ENCODE measurements at places on chromosomes 12 and 14. TPM values are rescaled to one million over a fixed set of nuclear protein-coding genes. Genes with fewer than 3 reads are reported as not detected.

Gene KCNMB4
- total RNA-seq, result 6.6 TPM

Gene PLEKHG3
- total RNA-seq, result 23.7 TPM

Gene B4GALNT3
- total RNA-seq, result under 0.01 TPM

Gene TC2N
- 22.2 TPM for total RNA-seq

Gene SERPINA9
- total RNA-seq, result not detected

GRCh38 chr12:116540622-116541152, 18.5 kb upstream of the MAP1LC3B2 start:
- no peak for DNase-seq

GRCh38 chr12:40286583-40286982, 61.8 kb downstream of the LRRK2 start:
- no peak for DNase-seq

GRCh38 chr14:100384819-100385813, 62.0 kb downstream of the SLC25A47 start:
- no peak for DNase-seq

DNA sequence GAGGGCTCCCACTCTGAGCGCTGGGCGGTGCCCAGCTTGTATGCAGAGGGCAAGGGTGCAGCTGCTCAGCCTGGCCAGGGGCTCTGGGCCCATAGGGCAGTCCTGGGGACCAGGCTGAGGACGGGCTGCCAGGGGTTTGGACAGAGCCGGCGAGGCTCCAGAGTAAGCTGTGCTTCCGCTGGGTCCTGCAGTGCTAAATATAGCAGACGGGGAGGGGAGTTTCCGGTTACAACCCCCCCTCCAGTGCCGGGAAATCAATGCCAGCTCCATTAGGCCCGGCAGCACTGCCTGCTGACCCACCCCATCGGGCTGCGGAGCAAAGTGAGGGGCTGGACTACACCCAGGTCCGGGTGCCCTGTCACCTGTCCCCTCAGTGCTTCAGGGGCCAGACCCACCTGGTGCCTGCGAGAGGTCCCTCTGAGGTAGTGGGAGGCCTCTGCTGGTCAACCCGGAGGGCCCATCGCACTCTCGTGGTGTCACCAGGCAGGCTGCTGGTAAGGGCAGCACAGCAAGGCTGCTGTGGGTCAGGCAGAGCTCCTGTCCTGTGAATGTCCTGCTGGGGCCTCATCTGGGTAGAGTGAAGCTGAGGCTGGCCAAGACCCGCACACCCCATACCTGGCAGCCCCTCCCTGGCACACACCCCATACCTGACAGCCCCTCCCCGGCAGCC, 2.6 kb upstream of the JAG2 start:
- DNase-seq, result no peak

- DNase-seq, result peak; percentile 55
These were observed 13.9 kb upstream of the PRICKLE1 start for GRCh38 chr12:42603246-42603990.

DNA sequence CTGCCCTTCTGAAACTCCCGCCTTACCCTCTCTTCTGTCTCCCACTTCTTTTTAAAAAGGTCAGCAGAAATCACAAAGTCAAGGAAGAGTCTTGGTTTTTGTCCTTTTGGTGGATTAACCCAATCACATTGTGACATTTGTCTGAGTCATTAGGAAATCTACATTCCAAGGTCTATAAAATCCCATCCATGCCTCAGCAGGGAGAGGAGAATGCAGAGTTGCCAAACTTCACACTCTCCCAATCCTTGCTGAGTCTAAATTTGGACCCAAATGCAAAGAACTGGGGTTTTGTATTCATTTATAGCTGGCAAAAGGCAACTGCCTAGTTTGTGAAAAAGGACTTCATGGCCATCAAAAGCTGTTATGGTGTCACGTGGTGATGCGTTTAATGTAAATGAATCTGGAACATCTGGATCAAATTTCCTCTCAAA, 67.9 kb downstream of the TMEM30B start:
- DNase-seq, result no peak

GRCh38 chr12:109606320-109607028, 32.9 kb downstream of the MVK start:
- DNase-seq, result no peak

DNA sequence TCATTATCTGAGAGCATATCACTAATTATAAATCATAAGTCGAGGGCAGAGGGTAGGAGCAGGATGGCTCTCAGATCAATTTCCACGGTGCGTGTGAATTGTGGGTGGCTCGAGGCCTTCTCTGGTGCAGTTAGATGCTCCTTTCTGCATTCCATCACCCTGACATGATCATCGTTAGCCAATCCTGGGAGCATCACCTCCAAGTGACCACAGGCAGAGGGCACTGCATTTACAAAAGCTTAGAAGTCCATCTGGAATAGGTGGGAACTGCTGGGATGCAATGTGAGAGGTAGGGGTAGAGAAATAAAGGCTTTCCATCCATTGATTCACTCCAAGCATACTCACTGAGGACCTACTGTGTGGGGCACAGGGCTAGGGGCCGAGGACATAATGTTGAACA, 538.2 kb upstream of the TBX3 start:
- DNase-seq, result no peak

DNA sequence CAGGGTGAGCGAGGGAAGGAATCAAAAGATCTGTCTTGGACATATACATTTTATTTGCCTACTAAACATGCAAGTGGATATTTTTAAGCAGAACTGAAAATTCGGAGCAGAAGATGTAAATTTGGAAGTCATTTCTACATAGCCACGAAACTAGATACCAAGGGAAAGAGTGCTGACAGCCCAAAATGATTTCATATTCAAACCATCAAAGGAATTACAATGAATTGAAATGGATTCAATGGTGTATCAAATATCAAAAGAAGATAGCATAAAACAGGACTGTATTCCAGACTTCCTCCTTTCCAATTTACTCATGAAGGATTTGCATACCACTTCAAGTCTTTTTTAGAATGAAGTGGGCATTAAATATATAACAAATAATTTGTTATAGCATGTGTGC, 313.5 kb upstream of the KITLG start:
- no peak for DNase-seq

DNA sequence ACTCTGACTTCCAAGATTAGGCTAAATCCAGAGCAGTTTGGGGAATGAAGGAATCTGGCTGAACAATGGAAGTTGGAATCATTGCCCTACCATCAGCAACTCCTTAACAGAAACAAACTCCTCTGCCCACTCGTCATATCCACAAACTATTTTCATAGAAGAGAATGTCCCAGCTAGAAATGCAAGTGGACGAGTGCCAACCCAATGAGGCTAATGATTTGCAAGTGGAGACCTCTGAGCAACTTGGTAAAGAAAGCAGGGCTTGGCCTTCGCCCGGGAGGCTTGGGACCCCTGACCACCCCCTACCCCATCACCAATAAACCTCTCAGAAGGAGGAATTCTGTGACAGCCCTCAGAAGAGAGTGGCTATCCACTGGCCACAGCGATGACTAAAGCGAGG, 40.0 kb upstream of the DDX11 start:
- DNase-seq, result peak; percentile 88

GRCh38 chr12:124508381-124509079, 58.9 kb downstream of the NCOR2 start:
- DNase-seq, result no peak

DNA sequence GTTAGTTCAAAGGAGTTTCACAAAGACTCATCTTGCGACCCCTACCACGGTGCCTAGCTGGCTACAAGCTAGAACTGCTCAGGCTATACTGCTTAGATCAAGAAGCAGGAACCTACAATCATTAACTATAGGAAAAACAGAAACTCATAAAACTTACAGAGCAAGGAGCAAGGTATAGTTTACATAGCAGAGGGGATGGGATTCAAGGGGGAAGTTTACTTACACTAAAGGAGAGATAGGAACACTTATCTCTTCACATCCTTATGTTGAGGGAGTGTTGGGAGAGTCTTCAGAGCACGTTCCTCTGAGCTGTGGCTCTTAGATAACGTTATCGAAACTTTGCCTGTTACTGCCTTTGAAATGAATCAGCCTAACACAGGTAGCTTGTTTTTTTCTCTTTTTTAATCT, 58.1 kb downstream of the FSCB start:
- DNase-seq, result no peak

DNA sequence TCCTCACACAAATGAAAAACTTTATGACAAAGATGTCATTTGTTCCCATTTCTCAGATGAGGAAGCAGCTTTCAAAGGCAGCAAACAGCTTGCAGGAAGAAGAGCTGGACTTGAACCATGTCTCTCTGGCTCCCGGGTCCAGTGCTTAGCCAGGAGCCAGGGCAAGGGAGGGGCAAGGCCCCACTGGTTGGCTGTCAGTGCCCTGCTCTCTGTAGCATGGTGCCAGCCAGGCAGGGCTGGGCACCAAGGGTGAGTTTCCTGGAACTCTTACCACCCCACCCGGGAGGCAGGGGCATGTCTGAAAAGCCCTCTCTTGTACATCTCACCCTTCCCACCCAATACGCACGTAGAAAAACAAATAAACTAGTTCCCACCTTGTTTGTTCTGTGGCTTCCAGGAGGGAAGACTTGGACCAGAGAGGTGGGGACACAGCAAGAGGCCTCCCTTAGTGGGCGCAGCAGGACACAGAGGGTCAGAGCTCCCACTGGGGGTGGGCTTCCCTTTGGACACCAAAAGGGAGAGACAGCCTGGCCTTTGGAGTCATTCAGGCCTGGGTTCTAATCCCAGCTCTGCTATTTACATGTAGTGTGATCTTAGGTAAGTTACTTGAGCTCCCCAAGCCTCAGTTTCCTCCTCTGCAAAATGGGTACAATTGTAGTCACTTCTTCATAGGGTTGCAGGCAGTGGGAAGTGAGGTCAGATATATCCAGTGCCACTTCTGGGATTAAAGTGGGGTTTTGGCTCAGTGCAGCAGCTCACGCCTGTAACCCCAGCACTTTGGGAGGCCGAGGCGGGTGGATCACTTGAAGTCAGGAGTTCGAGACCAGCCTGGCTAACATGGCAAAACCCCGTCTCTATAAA, 17.2 kb downstream of the TRPV4 start:
- DNase-seq, result no peak

- no peak for DNase-seq
These were observed 40.5 kb downstream of the DMAC2L start for GRCh38 chr14:50352584-50352983.

DNA sequence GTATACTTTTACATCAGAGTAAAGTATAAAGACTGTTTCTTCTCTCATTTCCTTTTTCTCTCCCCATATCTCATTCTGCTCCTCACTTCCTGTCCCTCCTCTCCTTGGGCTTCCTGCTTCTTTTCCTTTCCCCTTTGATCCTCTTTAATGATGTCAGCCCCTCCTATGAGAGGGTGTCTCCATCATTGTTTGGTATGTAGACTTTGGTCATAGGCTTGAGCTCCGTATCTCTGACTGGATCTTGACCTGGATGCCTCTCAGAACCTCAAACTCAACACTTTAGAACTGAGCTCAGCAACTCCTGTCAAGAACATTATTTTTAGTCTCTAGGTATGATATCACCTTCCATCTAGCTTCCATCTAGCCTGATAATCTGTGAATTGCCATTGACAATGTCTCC, 50.3 kb downstream of the AKAP6 start:
- DNase-seq, result no peak

DNA sequence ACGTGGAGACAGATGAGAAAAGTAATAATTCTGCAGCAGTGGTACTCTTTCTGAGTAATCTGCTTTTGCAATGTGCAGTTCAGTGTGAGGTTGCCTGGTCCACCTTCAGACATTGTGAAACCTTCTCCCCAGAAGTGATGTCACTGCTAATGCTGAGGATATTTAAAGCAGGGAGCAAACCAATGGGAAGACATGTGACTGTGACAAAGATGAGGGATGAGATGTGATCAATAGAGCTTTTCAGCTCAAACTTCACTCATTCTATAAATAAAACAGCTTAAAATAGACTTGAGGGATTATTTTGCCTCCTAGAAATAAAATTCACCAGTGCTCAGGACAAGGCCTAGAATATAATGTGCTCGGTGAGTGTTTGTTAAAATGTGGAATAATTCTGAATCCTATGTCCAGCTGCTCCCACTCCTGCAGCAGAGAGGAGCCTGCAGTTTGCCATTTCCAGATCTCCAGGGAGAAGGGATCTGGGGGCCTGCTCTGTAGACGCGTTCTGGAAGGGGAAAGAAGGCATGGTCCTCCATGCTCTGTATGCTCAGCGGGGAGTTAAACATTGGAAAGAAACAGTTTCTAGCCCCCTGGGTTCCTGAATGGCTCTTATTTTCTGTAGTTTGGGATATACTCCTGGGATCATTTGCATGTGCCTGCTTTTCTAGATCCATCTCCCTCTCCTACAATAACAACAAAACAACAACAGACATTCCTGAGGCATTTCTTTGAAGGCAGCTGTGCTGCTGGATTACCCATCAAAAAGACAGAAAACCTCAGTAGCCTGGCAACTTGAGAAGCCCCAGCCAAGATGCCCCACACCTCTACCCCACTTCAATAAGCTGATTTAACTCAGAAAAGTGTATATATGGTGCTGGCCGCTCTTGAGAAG, 8.9 kb downstream of the SLC7A8 start:
- DNase-seq, result no peak

DNA sequence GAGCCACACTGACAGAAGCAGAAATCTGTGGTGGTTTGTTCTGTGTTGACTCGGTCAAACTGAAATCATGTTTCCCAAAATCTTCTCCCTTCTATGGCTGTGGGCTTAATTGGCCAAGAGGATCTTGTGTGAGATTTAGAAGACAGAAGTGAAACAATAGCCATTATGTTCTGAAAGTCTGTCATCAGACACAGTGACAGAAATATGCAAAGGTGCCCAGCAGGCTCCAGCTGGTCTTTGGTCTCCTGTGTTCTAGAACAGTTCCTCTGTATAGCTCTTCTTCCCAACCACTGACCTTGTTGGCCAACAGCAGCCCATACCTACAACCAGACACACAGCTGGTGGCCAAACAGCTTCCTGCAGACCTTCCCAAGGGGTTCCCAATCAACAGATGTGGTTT, 25.0 kb upstream of the COCH start:
- no peak for DNase-seq

GRCh38 chr14:86646125-86646524, 1116.2 kb downstream of the FLRT2 start:
- DNase-seq, result no peak

DNA sequence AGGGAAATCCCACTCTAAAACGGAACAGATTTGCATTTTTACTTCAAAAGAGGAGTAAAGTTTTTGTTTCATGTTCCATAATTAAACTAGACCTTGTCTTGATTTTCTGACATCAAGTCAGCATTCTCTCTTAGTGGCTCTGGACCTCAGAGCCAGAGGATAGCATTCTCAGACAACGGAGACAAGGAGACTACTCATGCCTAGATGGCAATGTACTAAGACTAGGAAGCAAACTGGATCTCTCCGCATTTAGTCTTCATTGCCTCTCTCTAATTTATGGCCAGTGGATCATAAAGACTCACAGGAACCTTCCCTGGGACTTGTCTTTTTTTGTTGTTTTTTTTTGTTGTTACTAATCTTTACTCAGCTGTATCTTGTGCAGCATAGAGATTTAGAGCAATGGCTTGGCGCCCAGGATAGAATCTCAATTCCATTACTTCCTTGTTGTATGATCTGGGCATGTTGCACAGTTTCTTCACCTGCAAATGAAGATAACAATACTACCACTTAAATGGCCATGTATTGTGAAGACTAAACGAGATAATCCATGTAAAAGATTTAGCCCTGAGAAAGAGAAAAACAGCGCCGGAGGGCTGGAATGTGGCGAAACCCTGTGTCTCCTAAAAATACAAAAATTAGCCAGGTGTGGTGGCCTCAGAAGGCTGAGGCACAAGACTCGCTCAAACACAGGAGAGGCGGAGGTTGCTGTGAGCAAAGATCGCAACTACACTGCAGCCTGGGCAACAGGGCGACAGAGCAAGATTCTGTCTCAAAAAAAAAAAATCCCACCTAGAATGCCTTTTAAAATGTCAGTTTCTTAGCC, 4.0 kb upstream of the GEMIN2 start:
- no peak for DNase-seq

All from esophagus muscularis mucosa (tissue), 4 donors.